ENCODE measurements at places on chromosomes 2 and 18.
A peak's percentile ranks its signal among the peaks of the same experiment; 100 is the strongest.

- no peak for DNase-seq
Observed at GRCh38 chr2:179768765-179769164, 92.6 kb downstream of the ZNF385B start.

DNA sequence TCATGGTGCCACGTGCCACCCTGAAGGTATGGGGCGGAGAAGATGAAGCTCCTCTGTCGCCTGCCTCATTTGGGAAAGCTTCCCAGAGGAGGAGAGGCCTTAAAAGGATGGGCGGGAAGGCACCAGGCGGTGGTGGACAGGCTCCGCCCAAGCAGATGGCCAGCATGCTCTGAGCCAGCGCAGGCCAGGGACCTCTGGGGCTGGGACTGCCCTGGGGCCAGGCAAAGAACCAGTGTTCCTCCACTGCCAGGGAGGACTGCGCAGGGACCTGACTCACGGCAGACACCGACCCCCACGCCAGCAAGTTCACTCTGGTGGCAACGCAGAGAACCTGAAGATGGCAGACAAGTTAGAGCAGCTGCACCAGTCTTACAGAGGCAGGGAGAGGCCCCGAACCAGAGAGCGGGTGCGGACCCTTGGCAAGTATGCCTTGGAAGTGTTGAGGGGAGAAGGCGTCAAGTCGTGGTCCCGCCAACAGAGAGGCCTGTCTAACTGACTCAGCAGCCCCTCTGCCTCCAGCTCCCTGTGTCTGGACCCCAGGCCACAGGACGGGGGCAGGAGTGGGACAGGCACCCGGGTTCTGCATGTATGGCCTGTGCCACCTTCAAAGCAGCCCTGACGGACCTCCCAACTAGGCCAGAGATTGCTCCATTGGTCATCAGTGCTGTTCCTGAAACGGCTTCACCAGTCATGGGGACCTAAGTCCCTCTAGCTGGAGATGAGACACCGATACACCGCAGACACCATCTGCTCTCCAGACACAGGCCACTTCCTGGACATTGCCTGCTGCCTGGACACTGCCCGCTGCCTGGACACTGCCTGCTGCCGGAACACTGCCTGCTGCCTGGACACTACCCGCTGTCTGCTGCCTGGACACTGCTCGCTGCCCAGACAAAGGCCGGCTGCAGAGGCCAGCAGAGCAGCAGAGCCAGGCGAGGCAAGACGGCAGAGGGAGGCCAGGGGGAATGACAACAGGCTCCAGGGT is 124.7 kb downstream of the HDAC4 start:
- DNase-seq, result peak; percentile 41

GRCh38 chr2:107006836-107007235 is 120.9 kb upstream of the ST6GAL2 start:
- no peak for DNase-seq

- DNase-seq, result no peak
Observed at GRCh38 chr2:694174-694573, 17.0 kb upstream of the TMEM18 start.

DNA sequence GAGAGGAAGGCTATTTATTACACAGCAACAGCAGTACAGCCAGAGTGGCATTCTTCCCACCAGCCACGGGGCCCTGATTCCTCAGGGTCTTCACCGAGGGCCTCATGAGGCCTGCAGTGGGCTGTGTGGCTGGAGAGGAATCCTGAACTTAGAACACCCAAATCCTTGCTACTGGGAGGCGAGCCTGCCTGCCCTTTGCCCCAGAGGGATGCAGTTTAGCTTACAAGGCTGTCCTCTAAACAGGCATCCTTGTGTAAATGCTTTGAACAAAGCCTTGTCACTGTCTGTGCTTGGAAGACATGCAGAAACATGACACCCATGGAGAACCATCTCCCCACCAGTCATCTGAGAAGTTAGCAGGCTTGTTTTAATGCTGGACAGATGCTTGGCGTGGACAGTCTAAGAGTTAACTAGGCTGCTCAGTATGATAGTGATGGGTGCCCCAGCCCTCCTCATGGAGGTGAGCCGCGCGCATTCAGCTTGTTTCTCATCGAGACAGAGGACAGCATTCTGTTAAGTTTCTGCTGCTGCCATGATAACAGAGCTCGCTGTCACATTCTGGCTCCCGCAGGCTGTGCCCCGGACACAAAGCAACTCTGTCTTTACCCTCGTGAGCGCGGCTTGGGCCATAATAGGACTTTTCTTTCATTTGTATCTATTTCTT is 42.9 kb downstream of the ADI1 start:
- DNase-seq, result no peak

GRCh38 chr2:161124201-161124600 is 36.0 kb upstream of the TANK start:
- DNase-seq, result no peak

- DNase-seq, result no peak
Observed at GRCh38 chr2:204226305-204226880, 289.8 kb downstream of the ICOS start.

DNA sequence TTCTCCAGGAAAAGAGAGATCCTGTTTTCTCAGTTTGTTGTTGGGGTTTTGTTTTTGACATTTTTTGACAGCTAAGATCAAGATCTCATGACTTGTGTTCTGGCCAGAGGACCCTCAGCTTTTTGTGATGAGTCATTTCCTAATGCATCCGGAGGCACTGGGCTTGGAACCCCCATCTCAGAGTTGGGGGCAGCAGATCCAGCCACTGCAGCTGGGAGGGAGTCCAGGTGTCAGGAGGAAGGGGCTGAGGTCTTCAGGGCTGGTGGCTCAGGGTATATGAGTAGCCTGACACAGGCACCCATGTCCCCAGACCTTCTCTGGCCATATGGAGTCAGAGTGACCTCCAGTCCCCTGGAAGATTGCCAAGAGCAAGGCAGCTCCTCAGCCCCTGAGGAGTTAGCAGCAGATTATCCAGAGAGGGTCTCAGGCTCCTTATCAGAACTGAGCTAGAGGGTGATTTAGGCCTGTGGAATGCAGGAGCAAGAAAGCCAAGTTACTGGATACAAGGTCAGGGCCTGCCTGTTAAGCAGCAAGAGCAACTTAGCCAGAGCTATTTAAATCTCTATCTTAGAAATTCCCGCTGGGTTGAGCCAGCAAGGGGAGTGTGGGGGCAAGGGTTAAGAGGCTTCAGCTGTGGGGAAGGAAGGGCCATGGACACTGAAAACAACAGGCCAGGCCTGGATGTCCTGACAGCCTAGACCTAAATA is 62.4 kb downstream of the TANC1 start:
- DNase-seq, result no peak

DNA sequence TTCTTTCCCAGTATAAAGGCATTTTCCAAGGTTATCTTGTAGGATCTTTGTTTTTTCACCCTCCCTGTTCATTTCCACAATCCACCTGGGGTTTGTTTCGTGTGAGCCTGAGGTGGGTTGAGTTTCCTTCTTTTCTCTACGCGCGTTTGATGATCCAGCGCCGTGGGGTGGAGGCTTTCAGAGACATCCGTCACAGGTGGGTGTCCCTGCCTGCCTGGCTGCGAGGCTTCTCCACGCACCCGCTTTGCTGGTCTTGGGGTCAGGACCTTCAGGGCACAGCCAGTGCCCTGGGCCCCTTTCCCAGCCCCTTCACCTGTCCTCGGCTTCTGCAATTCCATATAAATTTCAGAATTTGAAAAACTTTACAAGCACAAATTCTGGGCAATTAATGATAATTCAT is 109.0 kb upstream of the ALKAL2 start:
- DNase-seq, result no peak

- DNase-seq, result no peak
Observed at GRCh38 chr2:67845621-67846369, 217.0 kb downstream of the C1D start.

DNA sequence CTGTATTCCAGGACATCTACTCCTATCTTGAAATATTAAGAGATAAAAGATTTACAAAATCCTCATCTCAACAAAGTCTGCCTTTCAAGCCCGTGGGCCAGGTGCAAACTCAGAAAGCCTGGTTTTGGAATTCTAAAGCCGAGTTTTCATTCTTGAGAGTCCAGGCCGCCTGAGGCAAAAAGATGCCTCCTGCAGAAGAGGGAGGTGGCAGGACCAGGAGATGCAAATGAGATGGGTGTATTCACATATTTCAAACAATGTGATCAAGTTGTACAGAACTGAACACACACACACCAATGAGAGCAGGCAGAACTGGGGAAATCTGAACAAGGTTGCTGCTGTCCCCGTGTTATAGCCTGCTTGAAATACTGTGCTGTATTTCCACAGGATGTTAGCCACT is 7.7 kb upstream of the HS6ST1 start:
- DNase-seq, result no peak

GRCh38 chr2:189232759-189233406 is 53.3 kb upstream of the COL5A2 start:
- DNase-seq, result no peak

DNA sequence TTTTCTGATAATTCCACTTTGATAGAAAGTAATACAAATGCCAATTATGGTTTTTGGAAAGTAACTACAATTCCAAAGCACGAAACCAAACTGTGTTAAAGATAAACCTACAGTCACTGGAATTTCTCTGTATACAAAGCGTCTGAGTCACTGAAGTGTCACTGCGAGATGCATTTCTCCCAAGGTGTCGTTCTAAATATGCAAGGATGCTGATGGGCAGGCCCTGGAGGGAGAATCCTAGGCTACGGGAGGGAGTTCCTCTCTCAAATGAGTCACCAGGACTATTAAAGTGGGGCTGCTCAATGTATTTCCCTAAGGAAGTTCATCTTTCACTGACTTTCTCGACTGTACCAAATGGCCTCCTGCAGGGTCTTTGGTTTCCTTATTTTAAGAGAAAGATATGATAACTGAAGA is 163.8 kb upstream of the STK17B start:
- DNase-seq, result no peak

- no peak for DNase-seq
Observed at GRCh38 chr2:71922499-71923142, 225.0 kb downstream of the CYP26B1 start.

DNA sequence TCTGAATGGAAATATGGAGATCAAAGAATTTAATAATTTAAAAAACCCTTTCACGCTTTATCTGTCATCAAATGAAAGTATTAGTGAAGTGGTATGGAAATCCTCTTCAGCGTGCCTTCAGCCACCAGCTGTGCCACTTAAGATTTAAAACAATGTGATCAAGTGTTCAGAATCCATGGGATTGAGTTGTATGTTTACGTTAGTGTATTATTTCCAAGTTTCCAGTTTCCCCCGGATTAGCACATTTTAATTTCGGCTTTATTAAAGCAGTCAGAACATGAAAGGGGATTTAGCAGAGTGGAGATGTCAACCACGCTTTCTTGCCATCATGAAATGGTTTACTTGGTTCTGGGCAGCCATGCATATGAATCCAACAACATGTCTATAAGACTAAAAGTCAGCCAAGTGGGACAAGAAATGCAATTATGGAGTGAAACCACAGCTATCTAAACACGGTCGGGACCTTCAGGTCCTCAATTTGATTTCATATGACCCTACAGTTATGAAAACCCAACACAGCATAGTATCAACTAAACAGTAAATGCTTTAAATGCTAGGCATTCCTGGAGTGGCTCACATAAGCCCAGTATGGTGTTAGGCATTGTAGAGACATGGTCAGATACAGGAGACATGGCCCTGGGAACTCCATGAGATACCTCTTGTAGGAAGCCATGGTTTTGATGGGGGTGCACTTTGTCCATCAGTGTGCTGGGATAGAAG is 224.9 kb upstream of the EPAS1 start:
- DNase-seq, result no peak

- DNase-seq, result no peak
Observed at GRCh38 chr18:49846718-49847470, 33.6 kb upstream of the ACAA2 start.

GRCh38 chr2:88746929-88747490 is 55.5 kb downstream of the RPIA start:
- DNase-seq, result no peak

- DNase-seq, result no peak
Observed at GRCh38 chr2:69154106-69154505, 141.1 kb downstream of the ANTXR1 start.

GRCh38 chr2:109289504-109290222 is 160.7 kb downstream of the SH3RF3 start:
- no peak for DNase-seq

GRCh38 chr2:150909613-150910012 is 352.1 kb downstream of the RBM43 start:
- no peak for DNase-seq

GRCh38 chr18:68221111-68221724 is 493.7 kb downstream of the TMX3 start:
- no peak for DNase-seq

GRCh38 chr2:231228223-231228622 is 29.8 kb downstream of the ARMC9 start:
- no peak for DNase-seq

- peak; percentile 53 for DNase-seq
Observed at GRCh38 chr2:213227458-213227857, 56.8 kb upstream of the SPAG16 start.

- no peak for DNase-seq
Observed at GRCh38 chr2:214781226-214781625, 28.3 kb downstream of the BARD1 start.

- DNase-seq, result no peak
Observed at GRCh38 chr2:17877811-17878280, 621 bp upstream of the KCNS3 start.

GRCh38 chr18:79567481-79568147 is 112.0 kb upstream of the CTDP1 start:
- no peak for DNase-seq

- DNase-seq, result no peak
Observed at GRCh38 chr2:157246765-157247407, 10.6 kb upstream of the GALNT5 start.

DNA sequence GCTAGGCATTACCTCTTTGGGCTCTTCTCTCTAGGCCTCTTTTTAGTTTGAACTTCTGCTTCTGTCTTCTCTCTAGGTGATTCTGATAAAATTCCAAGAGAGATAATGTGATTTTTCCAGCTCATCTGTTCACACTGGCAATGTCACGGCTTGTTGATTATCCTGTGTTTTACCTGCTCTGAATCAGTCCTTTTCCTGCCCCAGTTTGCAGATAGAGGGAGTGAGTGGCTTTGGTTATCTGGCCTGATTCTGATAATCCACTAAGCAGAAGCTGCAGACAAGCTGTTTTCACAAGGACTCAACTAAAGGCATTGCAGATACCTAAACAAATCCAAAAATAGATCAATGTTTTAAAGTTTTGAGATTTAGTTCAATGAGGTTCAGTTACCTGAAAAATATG is 111.9 kb downstream of the DCC start:
- DNase-seq, result no peak

DNA sequence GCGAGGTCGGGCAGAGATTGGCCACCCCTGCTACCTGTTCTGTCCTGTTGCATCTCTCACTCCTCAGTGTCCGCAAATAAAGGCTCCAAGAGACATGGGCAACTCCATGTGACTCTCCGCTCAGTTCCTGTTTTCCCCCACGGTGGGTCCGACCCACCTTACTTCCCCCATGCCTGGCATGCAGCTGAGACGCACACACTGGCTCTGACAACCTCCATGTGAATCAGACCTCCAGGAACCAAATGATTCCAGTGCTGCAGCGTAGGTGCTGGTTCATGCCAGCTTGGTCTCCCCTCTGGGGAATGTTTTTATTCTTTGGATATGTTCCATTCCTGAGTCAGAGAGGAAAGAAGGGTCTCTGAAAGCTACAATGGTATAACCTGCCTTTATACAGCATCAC is 221.5 kb downstream of the SH3RF3 start:
- no peak for DNase-seq

GRCh38 chr2:27705851-27706622 is 42.3 kb downstream of the SLC4A1AP start:
- DNase-seq, result no peak

GRCh38 chr2:88452565-88452905 is at the start of gene FOXI3:
FOXI3 (minus strand) TSS chr2:88452693; CDS start chr2:88452535, 158 bp downstream.
- no peak for DNase-seq

All from activated CD8-positive, alpha-beta memory T cell treated with anti-CD3 and anti-CD28 coated beads, Interleukin-2, amount 10 ng/mL, durations not matched to agents 7 days and 5 days (primary cell).